ENCODE measurements at places on chromosomes 5 and 9.

DNA sequence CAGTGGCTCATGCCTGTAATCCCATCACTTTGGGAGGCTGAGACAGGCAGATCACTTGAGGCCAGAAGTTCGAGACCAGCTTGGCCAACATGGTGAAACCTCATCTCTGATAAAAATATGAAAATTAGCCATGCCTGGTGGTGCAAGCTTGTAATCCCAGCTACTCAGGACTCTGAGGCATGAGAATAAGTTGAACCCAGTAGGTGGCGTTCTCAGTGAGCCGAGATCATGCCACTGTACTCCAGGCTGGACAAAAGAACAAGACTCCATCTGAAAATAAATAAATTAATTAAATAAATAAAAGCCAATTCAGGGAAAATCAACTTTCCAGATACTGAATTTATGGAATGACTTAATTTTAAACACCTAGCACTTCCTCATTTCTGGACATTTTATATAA is 1722.1 kb downstream of the MAT2B start:
- peak; percentile 5 for DNase-seq

GRCh38 chr9:129166623-129167557 is 11.2 kb downstream of the IER5L start:
- peak; percentile 48 for DNase-seq

DNA sequence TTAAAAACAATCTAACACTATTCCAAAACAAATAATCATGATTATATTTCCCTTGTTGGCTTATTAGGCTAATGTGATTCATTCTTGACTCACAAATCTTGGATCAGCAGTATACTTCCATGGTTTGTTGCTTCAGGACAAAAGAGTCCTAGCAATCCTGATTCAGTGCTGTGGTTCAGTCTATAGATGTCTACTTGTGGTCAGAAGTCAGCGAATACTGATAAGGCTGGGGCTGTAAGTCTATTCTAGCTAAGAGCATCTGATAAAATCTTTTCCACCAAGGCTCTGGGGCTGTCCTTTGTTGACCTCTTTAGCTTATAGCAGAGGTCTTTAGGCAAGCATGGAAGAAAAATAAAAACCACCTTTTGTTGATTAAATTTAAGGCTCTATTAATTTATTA is 4.4 kb upstream of the SMIM3 start:
- no peak for DNase-seq

DNA sequence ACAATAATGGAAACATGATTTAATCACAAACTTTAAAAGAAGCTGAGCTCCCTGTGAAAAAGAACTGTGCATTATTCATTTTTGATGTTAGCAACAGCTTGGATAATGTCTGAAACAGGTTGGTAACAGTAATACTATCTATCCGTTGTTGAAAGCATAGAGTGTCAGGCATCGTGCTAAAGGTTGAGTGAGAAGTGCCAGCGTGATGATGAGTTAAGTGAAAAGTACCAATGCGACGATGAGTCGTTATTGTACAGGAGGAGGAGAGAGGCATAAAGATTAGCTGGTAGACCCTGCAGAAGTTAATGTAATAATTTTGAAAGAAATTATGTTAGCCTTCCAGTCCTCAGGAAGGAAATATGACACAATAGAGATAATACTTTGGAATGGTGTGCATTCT is 593.6 kb downstream of the MAT2B start:
- DNase-seq, result no peak

DNA sequence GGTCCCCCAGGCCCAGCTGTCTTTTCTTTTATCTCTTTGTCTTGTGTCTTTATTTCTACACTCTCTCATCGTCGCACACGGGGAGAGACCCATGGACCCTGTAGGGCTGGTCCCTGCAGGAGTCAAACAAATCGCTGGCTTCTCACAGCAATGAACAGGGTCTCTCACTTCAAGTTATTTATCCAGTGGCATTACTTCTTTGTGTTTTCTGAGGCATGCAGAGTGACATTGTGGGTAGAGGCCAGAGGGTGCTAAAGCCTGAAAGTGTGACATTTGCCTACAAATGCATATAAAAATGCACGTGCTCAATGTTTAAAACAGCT is 127.6 kb downstream of the ST8SIA4 start:
- no peak for DNase-seq

All from A673 (cell line).